IPS DF 6.9 (cell line): ENCODE measurements at places on chromosomes 1 and 21.

- DNase-seq, result no peak
These were observed 2563.7 kb upstream of the TPTE start for GRCh38 chr21:7957713-7958064.

GRCh38 chr1:67135354-67135753, 584 bp upstream of the C1orf141 start:
- DNase-seq, result no peak

DNA sequence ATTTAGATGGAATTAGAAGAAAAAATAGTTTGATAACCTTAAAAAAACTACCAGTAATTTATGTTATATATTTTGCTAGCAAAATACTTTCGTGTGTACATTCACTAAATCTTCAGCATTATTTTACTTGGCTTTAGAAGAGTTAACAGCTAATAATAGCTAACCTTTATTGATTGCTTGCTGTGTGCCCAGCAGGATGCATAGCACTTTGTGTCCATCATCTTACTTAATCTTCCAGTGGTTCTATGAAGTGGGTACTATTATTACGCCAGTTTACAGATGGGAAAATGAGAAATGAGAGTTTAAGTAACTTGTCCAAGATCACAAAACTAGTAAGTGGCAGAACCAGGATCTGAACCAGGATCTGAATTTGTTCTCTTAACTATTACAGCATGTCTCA, 41.7 kb upstream of the GPR25 start:
- no peak for DNase-seq

- DNase-seq, result no peak
These were observed 140.1 kb downstream of the TOMM20 start for GRCh38 chr1:234988536-234988935.

DNA sequence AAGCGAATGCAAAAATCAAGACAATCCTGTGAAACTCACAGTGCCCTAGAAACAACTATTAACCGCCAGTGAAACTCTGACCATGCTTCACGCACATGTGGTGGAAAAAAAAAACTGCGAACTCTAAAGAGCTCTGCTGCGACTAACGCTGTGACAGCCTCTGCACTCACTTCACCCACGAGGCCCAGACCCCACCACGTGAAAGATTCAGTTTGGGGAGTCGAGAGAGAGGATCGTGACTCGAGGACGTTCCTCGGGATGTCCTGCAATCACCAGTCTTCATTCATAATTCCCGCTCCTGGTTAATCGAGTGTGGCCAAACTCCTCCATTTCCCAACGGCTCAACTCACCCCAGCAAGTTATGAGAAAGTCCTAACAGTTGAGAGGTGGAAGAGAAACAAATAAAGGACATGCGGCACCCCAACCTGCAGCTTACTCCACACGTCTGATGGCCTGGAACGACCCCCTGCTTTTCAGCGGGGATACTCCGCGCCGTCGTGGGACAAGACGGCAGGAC, 1.1 kb downstream of the SERBP1 start:
- DNase-seq, result no peak

DNA sequence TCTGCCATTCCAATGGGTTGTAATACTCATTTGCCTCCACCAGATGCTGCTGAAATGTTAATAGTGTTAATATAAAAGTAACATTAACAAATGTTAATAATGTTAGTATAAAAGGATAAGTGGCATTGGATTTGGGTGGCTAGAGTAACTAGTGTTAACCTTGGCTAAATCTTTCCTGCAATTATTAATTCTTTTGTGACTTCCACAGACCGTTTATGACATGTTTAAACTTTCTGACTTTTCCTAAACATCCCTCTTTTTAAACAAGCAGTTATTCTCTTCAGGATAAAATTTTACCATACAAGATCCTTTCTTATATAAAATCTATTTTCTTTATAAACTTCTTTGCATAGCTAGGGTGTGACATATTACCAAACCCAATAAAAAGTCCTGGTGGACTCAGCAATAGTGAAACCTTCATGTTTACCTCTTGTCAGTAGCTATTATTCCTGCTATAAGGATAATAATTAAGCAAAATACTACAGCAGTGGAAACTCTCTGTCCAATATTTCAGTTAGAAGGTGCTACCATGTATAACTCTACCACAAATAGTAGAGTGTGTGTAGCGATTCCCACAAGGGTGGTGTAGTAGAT, 41.5 kb downstream of the CCDC30 start:
- no peak for DNase-seq

- no peak for DNase-seq
These were observed 77.6 kb downstream of the MORN1 start for GRCh38 chr1:2313651-2314261.

DNA sequence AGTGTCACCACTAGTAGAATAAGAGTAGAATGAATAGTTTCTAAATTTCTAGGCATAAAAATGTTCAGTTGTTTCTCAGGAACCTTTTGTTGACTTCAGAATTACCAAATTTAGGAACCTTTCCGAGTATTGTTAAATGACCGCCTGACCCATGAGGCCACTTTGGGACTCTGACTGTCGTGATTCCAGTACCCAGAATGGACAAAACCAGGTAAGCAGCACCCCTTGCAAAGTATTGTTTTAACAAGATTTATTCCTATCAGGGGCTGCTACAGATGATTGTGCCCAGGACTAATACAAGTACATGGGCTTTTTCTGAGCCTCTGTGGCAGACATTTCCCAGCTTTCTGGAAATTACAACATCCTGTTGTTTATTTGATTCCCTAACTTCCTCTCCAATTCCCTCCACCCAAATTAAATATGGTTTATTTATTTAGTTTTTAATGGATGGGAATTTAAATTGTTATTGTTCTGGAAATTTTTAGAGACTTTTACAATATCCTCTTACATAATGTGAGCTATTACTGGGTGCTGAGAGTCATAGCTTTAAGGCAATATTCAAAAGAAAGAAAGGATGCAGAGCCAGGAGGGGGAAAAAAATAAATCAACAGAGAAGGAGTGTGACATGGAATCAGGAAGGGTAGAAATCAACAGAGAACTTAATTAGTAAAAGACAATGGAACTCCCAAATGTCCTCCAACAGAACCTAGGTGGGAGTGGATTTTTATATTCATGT, 37.4 kb upstream of the NTPCR start:
- no peak for DNase-seq

- no peak for DNase-seq
These were observed 19.0 kb downstream of the MEF2D start for GRCh38 chr1:156481527-156481926.

- no peak for DNase-seq
These were observed 12.1 kb upstream of the ADAMTSL4 start for GRCh38 chr1:150536836-150537731.

- DNase-seq, result no peak
These were observed 476.5 kb downstream of the KCNT2 start for GRCh38 chr1:196131691-196132090.

DNA sequence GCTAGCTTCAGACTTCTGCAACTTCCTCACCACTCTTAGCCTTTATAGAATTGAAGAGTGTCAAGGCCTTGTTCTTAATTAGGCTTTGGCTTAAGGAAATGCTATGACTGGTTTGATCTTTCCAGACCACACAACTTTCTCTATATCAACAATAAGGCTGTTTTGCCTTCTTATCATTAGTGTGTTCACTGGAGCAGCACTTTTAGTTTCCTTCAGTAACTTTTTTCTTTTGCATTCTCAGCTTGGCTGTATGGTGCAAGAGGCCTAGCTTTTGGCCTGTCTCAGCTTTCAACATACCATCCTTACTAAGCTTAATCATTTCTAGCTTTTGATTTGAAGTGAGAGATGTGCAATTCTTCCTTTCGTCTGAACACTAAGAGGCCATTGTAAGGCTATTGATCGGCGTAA, 8.6 kb downstream of the PRKACB start:
- DNase-seq, result no peak

DNA sequence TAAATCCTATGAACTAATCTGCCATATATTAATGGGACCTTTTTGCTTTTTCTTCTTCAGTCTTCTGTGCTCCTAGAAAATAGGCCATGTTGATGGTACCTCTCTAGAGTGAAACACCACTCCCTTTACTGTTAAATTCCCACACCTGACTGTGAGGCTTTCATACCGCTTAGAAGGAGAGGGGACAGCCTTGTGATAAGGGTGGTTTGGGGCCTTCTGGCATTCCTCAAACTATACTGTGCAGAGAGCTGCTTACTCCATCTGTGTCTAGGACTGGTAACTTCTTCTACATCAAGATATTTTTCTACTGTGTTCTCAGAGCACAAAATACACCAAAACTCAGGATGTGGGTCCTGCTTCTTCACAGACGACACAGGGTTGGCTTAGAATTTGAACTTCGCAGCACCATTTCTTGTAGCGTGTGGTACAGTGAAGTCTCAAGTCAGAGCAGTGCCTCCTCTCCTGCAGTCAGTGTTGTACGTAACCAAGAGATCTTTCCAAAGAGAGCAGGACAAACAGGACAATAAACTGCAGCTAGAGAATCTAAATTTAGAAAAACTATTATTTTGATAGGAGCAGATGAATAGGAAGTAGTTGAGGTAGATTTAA, 43.8 kb downstream of the MACO1 start:
- DNase-seq, result no peak

DNA sequence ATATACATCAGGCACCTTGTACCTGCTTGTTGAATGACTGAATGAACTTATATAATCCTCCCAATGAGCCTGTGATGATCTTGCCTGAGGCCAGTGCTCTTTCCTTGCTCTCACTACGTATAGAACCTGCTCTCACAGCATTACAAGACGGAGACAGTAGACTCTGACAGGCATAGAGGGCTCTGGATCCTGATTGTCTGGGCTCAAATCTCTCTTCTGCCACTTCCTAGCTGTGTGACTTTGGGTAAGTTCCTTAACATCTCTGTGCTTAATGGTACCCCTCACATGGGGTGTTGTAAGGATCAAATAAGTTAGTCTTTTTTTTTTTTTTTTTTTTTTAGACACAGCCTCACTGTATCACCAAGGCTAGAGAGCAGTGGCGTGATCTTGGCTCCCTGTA, 4.2 kb upstream of the MAN1C1 start:
- no peak for DNase-seq

GRCh38 chr1:241292973-241293372, 64.0 kb downstream of the RGS7 start:
- no peak for DNase-seq

GRCh38 chr1:69738458-69739250, 170.9 kb downstream of the LRRC7 start:
- DNase-seq, result no peak

- no peak for DNase-seq
These were observed 39.9 kb downstream of the INKA2 start for GRCh38 chr1:111699268-111699667.

GRCh38 chr1:209655411-209656231, 3.4 kb upstream of the LAMB3 start:
- DNase-seq, result no peak

DNA sequence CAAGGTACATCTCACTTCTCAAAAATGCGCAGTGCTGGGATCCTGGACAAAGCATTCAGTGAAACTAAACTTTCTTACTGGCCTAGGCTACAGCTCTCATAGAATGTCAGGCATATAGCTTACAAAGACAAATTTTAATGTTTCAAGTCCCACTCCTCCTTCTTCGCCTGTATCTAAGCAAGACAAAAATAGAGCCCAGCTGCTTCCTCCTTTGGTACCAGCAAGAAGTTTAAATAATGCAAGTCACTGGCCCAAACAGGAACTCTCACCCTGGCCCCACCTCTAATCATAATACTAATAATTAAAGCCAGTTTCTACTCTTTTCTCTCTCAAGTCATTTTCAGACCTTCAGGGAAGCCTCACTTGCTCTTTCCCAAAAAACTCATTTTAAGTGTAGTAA, 1267.9 kb downstream of the MRPL39 start:
- no peak for DNase-seq

- DNase-seq, result peak; percentile 31
These were observed 25.6 kb downstream of the ALPL start for GRCh38 chr1:21534674-21535378.

GRCh38 chr21:29186246-29186645, 55.8 kb downstream of the MAP3K7CL start:
- DNase-seq, result no peak

GRCh38 chr1:8814865-8815264, 2.6 kb downstream of the RERE start:
- DNase-seq, result no peak

DNA sequence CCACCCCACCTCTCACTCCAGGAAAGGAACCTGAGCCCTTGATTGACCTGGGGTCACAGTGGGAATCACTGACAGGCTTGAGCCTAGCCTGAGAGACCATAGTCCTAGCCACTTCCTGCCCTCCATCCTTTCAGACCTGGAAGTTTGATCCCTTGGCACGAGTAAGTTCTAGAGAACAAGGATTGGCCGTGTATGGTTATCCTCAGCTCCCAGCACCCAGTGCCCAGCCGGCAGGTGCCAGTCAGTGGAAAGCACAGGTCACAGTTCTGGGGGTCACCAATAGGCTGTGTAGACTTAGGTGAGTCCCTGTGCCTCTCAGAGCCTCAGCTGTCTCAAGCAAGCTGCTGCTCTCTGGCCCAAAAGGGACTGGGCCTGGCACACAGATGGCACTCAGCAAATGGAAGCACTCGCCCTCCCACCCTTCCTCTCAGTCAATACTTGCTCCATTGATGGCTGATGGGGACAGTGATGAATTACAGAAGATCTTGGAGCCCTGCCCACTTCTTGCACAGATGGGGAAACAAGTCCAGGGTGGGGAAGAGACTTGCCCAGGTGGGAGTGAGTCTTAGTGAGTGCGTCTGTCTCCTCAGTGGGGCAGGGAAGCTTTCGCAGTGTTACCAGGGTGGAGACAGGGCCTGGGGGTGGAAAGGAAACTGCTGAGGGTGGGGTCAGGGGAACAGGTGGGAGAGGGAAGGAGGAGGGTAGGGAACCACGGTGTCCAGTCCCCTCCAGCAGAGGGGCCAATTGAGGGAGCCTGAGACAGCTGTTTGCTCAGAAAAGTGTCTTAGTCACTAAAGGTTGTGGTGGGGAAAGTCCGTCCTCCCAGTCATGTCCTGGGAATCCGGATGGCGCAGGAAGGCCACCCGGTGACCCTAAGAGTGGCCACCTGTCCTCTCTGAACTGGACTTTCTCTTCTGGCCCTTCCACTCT, 2.6 kb upstream of the KCNQ4 start:
- DNase-seq, result no peak

- DNase-seq, result no peak
These were observed 255.9 kb downstream of the NFIA start for GRCh38 chr1:61337981-61338848.

DNA sequence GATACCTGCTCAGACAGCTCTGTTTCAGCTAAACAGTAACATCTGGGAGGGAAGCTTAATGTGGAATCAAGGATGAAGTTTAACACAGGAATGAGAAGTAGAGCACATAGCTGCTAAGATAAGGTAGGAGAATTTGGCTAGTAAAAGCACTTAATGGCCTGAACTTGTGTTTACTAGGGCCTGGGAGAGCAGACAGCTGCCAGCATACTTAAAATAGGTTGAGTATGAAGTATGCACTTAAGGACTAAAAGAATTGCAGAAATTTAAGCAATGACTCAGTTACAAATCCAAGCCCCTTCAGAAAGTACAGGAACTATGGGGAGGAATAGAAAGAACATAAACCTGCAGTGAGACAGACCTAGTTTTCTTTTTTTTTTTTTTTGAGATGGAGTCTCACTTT, 53.0 kb downstream of the BACH1 start:
- DNase-seq, result no peak

- DNase-seq, result no peak
These were observed 130.0 kb upstream of the ZNHIT6 start for GRCh38 chr1:85838238-85838637.
